ENCODE measurements at places on chromosomes 3 and 15.

DNA sequence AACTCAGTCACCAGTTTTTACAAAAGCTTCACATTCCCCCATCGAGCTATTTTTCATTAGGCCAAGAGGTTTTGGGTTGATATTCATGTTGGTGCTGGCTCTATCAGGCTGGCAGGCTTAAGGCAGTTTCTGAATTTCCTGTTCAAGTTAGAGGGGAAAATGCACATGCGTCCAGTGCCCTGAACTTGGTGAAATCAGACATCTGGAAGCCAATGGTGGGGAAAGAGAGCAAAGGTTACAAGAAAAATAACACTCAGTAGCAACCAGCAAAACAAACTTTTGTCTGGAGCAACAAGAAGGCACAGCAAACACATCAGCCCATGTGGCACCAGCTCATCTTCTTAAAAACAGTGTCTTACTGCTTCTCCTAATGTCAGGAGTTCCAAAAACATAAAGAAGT is 155.6 kb upstream of the TSC22D2 start:
- no peak for DNase-seq

DNA sequence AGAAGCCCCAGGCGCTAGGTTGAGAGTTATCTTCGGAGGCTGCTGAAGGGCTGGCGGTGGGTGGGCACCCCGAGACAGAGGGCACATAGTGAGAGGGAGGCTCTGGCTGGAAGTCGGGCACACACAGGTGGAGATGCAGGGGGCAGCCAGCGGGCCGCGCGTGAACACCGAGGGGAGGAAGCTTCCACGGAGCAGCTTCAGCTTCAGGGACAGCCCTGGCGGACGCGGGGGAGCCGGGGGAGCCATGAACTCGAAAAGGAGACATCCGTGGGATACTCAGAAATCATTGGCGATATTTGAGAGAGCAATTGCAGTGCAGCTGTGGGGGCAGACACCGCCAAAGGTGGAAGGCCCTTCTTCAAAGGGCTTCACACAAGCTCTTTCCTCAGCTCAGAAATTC is 204.6 kb downstream of the ATP10A start:
- no peak for DNase-seq

- peak; percentile 62 for DNase-seq
Observed at GRCh38 chr3:12135029-12135657, 23.6 kb downstream of the TIMP4 start.

DNA sequence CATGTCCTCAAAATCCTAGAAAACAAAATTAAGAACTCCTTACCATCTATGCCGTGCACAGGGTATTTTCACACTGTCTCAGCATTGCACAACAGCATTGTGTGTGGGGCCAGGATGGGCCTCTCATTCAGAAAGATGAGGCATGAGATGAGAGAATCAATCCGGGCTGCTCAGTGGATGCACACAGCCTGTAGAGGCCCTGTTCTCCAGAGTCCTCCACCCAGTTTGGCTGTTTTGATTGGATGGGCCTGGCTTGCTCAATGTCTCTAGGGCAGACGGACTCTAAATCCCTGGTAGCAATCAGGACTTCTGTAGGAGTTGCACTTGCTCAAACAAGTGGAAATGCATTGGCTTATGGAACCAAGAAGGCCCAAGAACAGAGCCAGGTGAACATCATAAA is 20.2 kb upstream of the CPNE9 start:
- no peak for DNase-seq

DNA sequence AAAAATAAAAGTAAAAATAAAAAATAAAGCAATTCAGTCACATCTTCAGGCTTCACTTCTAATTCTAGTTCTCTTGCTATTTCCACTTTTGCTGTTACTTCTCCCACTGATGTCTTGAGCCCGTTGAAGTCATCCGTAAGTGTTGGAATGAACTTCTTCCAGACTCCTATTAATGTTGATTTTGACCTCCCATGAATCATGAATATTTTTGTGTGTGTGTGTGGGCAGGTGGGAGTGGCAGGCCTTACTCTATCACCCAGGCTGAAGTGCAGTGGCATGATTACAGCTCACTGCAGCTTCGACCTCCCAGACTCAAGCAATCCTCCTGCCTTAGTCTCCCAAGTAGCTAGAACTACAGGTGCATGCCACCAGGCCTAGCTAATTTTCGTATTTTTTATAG is 10.7 kb downstream of the USP4 start:
- DNase-seq = no peak

- DNase-seq = no peak
Observed at GRCh38 chr3:52232279-52233107, 6.5 kb downstream of the TWF2 start.

- no peak for DNase-seq
Observed at GRCh38 chr3:66385066-66385465, 115.8 kb downstream of the LRIG1 start.

GRCh38 chr3:108835101-108835500 is 12.5 kb downstream of the TRAT1 start:
- DNase-seq = no peak

- DNase-seq = no peak
Observed at GRCh38 chr15:28252831-28253230, 69.1 kb downstream of the HERC2 start.

- no peak for DNase-seq
Observed at GRCh38 chr3:184952671-184953070, 140.7 kb downstream of the VPS8 start.

DNA sequence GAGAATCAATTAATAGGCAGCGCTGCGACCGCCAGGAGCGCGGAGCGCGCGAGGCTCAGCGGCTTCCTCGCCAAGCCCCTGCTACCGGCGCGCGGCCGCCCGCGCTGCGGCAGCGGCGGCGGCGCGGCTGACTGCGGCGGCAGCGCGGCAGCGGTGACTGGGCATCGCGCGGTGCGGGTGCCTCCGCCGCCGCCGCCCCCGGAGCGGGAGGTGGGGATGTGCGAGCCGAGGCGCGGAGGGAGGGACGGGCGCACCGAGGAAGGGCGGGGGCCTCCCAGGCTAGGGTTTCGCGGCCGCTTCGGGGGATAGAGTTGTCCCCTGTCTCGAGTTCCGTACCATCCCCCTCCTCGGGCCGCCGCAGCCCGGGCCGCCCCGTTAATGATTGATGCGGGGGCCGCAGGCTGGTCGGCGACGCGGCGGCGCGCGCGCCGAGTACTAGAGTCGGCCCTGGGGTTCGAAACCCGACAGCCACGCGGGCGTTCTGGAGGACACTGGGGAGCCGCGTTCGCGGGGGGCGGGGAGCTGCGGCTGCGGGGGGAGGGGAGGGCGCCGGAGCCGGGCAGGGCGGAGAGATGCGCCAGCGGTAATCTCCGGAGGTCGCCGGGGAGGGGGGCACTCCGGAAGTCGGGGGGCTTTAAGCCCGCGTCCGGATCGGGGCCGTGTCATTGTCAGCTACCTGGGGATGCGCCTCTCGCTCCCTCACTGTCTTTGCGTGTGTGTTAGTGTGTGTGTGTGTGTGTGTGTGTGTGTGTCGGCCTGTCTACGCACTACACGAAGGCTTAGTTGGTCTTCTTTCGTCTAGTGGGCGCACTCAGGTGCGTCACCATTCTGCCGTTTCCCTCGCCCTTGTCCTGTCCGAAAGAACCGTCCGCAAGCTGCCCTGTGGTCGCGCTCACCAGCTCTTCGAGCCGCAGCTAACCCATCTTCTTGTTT is at the start of gene PAQR9:
Gene PAQR9, minus strand, starts transcription at position 159 of the 933 bp plus-strand sequence. CDS start 338 bp downstream, outside the sequence.
- no peak for DNase-seq

GRCh38 chr3:112735926-112736325 is 95.0 kb upstream of the CCDC80 start:
- no peak for DNase-seq
